Activated CD4-positive, alpha-beta T cell treated with anti-CD3 and anti-CD28 coated beads, Interleukin-2, amount 50 U/mL, for 4 hours (primary cell): ENCODE measurements at places on chromosomes 12 and 14.
A peak's percentile ranks its signal among the peaks of the same experiment; 100 is the strongest.

- no peak for DNase-seq
Observed at GRCh38 chr12:92421701-92422100, 276.1 kb upstream of the BTG1 start.

- no peak for DNase-seq
Observed at GRCh38 chr14:88505621-88506020, 49.2 kb downstream of the PTPN21 start.

DNA sequence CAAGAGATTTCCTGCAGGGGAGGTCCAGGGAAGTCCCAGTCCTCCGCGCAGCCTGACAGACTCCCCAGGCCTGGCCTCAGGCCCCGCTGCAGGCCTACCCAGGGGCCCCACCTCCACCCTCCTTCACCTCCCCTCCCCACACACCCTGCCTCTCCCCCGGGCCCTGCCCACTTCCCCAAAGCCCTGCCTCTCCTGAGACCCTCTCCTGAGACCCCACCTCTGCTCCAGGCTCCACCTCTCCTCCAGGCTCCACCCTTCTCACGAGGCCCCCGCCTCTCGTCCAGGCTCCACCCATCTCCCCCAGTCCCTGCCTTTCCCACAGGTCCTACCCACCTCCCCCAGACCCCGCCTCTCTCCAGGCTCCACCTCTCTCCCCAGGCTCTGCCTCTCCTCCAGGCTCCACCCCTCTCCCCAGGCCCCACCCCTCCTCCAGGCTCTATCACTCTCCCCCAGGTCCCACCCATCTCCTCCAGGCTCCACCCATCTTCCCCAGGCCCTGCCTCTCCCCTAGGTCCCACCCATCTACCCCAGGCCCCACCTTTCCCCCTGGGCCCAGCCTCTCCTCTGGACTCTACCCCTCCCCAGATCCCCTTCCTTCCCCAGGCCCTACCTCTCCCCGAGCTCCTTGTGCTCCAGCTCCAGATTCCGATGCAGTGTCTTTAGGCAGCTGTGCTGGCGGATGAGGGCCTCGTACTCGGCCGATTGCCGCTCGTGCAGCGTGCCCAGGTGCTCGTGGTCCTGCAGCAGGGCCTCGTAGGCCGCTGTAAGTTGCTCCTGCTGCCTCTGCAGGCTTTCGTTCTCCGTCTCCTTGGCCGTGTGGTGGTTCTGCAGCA, 58.8 kb upstream of the GPR68 start:
- peak; percentile 36 for DNase-seq

- no peak for DNase-seq
Observed at GRCh38 chr12:47988073-47989022, 15.9 kb downstream of the COL2A1 start.

DNA sequence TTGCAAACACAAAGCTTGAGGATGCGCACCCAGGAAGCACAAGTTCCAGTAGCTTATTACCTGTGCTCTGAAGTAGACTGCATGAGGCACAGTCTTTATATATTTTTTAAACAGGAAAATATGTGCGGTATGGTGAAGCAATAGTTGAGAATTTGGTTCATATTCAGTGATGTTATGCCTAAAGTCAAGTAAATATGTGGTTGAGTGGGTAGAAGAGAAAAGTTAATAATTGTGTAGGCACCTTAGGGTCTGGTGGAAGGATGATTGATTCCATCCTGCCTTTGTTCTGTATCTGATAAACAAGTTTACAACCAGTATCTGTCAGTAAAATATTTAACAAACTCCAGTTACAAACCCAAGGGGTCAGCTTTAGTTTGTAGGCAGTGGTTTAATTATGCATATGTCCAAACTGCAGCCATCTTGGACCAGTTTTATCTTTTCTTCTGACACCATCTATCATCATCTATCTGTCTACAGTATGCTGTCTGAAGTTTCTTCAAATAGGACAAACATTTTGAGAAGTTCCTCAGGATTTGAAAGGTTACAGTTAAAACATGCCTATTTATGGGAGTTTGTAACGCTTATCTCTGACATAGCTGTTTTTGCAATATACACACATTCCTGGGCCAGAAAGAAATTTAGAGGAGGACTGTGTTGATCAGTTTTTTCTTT, 10.8 kb downstream of the SINHCAF start:
- no peak for DNase-seq

GRCh38 chr12:49524660-49525324, 14.0 kb upstream of the KCNH3 start:
- DNase-seq = no peak

DNA sequence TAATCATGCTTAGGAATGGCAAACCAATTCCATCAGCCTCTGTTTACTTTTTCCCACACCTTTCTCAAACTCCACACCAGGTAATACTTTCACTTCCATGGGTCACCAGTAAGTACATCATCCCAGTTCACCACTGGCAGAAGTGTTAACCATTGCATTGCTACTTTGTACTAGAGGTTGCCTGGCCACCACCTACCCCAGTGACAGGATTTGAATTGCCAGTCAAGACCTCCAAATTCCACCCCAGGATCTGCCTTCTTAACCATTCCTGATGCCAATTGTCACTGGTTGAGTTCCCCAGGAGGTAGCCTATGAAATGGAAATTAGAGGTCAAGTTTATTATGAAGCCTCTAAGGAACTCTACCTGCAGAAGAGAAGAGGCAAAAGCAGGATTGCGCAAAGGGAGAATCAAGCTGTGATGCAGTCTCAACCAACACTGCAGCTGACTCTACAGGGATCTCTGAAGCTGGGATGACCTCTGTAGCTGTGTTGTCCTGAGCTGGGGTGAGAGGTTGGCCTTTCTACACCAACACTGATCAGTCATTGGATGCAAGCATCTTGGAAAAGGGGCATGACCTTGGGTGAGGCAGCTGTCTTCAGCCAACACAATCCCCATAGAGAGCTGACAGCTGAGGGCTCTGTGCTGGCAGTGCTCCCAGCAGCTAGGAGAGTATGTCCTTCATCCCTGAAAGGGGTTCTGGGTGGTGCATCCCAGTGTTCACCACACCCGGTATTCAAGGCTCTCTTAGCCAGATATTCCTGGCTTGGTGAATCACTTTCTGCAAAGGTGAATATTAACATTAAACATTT, 37.0 kb upstream of the HMGA2 start:
- DNase-seq = no peak

GRCh38 chr12:64735442-64735841, 23.8 kb downstream of the GNS start:
- no peak for DNase-seq

DNA sequence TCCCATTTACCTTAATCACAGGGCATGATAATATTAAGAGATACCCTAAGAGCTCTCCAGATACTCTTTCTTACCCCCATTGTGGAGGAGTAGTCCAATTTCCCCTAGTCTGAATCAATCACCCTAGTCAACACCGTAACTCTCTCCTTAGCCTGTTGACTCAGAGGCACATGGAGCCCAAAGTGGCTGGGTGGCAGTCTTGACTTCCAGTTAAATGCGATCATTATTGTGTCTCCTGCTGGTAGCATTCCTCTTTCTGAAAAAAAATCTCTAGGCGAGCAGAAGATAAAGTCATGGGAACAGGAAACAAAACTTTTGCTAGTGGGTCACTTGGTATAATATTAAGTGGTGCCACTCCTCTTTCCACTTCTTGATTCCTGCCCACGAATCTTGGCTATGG, 46.4 kb downstream of the EMP1 start:
- DNase-seq = no peak

GRCh38 chr14:74572726-74573301, 39.2 kb downstream of the LTBP2 start:
- DNase-seq = no peak

GRCh38 chr12:71007781-71008404, 87.4 kb upstream of the PTPRR start:
- DNase-seq = no peak

DNA sequence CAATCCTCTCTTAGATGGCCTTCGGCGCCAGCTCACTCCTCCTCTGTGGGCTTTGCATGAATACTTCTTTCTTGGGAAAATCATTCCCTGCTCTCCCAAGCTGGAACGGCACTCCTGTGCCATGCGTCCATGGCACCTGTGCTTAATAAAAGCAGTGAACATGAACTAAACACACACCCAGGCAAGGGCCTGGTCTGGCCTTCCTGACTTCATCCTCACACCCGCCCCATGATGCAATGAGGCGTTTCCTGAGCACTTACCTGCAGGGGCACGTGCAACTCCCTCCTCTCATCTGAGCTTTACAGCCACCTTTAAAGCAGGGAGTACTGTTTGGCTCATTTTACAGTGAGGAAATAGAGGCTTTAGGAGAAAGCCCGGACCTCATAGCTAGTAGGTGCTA, 219.8 kb downstream of the SLC41A2 start:
- DNase-seq = no peak

DNA sequence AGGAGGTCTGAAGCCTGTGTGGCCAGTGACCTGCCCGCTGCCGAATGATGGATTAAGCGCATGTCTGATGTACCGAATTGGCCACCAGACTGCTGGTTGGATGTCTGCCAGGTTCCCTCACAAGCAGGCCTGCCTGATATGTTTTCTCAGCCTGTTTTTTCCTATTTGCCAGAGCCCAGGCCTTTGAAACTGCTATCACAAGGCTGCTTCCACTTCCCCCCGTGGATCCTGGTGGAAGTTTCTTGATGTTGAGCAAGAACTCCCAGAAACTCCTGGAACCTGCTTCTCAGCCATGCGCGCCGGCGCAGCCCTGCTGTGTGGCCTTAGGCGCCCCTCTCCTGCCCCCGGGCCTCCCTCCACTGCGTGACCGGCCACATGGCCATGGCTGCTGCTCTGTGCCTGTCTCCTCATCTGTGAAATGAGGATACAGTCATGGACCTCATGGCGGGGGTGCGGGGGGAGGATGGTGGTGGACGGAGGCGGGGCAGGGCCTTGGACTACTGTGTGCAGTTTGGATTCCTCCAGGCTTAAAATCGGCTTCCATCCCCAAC, 56.6 kb downstream of the CALM1 start:
- DNase-seq = no peak

GRCh38 chr14:103533999-103534575, 5.1 kb downstream of the TRMT61A start:
- DNase-seq = no peak

DNA sequence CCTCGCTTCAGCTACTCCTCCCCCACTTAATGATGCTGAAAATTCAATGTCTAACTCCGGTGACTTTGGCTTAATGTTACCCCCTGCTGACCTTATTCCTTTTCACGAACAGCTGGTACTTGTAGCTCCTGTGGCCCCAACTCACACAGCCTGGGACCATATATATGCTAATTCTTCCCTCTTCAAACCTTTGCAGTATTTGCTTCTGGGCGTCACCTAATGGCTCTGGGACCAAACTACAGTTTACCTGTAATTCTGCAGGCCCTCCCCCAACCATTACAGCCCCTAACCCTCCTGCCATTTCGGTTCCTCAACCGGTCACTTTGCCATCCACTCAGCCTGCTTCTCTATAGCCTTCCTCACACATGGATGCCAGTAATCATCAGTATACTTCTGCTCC, 29.6 kb upstream of the C12orf75 start:
- no peak for DNase-seq

GRCh38 chr12:102675672-102676071, 195.3 kb upstream of the IGF1 start:
- DNase-seq = no peak
